ENCODE measurements at places on chromosomes 13 and 19.

DNA sequence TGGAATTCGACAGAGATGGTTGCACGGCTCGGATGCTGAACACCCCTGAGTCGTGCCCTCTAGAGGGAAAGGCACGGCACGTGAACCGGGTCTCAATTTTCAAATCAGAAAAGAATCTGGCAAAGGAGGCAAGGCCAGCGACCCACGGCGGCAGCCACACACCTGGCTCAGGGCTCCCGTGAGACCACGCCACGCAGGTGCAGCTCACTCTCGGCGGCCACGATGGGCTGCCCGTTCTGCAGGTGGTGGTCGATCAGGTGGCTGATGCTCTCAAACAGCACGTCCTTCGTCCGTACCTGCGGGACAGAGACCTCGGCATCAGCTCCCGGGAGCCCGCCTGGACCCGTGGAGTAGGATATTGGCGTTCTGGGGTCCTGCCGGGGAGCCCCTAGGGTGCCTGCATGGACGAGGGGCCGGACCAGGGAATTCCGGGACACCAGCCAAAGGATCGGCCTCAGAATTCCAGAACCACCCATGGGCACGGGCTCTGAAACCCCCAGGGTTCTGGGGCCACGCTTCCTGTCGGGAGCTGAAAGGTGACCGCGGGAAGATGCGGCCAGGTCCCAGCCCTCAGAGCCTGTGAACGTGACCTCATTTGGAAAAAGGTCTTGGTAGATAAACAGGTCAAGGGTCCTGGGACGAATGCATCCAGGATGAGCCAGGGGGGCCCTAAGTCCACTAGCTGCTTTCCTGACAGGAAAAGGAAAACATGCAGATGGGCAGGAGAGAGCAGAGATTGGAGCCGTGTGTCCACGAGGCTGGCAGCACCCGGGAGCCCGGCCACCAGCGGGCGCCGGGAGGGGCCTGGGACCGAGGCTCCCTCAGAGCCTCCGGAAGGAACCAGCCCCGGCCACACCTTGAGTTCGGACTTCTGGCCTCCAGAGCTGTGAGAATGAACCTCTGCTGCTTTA lies 10.1 kb upstream of the C2CD4C start:
- no peak for DNase-seq

DNA sequence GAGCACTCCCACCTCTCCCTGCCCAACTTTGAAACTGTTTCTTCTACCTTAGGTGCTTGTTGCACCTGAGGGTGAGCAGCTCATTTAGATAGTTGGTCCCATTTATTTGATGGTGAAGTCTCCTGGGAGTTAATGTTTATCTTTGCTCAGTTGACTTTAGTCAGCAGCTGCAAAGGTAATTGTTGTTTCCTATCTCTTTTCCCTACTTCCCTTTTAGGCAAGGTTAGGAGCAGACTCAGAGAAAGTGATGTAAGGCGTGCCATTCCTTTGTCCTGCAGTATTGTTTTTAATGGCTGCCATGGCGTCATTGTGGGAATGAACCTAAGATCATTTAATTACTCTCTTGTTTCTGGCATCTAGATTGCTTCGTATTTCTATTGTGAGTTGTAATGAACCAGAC lies 11.6 kb downstream of the AKAP11 start:
- no peak for DNase-seq

GRCh38 chr13:31037874-31038500 lies 105.5 kb downstream of the TEX26 start:
- DNase-seq, result no peak

GRCh38 chr19:2394054-2394441 lies 33.3 kb downstream of the TIMM13 start:
- DNase-seq, result no peak

- DNase-seq, result no peak
These were observed 27.2 kb downstream of the COL4A2 start for GRCh38 chr13:110334256-110334655.

GRCh38 chr13:91510058-91510457 lies 111.6 kb downstream of the GPC5 start:
- DNase-seq, result no peak

GRCh38 chr19:17234911-17235299 lies 8.9 kb downstream of the OCEL1 start:
- DNase-seq, result no peak

DNA sequence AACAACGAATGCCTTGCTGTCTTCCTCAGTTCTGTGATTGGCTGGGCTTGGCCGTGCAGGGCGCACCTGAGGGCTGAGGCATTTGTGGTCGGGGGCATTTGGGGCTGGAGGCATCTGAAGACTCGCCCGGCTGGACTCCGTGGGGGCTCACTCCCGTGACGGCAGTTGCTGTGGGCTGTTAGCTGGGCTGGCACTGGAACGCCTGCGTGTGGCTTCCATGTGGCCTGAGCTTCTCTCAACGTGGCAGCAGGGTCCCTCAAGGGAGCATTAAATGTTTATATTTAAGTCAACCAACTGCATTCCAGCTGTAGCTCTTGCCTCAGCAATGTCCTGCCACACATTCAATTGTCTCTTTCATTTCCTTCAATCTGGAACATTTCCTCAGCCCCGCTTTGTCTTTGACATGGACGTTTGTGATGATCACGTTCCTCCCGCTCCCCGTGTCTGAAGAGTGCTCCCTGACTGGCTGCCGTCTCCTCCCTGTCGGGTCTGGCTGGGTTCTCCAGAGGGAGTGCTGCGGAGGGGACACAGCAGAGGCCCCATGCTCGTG lies 21.0 kb downstream of the CCDC8 start:
- DNase-seq, result no peak

Data from esophagus squamous epithelium (tissue), 5 donors.